ENCODE measurements at places on chromosomes 7 and 10.

DNA sequence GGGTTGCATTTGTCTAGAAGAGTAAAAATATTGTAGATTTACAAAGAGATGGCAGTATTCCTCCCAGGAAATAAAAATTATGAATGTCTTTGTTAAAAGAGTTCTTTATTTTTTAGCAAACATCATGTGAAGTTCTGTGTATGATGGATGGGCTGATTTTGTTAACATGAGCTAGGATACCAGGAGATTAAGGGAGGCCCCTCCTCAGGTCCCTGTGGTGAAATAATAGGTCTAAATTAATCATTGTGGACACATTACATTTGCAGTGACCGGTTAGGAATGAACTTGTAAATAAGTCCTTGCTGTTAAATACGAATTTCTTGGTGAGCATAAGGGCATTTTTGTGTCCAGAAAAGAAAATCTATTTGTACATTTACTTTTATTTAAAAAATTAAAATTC lies 339.4 kb upstream of the PHF14 start:
- no peak for DNase-seq

GRCh38 chr7:35802649-35803048 lies 1.8 kb downstream of the SEPTIN7 start:
- peak; percentile 24 for DNase-seq

DNA sequence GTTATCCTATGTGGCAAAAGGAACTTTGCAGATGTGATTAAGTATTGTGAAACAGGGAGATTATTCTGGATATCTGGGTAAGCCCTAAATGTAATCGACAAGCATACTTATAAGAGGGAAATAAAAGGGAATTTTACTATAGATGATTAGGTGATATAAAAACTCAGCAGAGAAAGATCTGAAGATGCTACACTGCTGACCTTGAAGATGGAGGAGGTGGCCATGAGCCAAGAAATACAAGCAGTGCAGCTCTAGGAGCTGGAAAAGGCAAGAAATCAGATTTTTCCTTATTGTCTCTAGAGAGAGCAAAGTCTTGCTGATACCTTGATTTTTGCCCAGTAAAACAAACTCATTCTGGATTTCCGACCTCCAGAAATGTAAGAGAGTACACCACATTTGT lies 67.7 kb downstream of the BRAF start:
- DNase-seq: peak; percentile 7

GRCh38 chr10:128542659-128543058 lies 416.4 kb upstream of the MKI67 start:
- DNase-seq: no peak

GRCh38 chr10:30172091-30172490 lies 112.7 kb upstream of the JCAD start:
- no peak for DNase-seq

GRCh38 chr7:99308461-99309074 lies 17.1 kb upstream of the ARPC1A start:
- no peak for DNase-seq

DNA sequence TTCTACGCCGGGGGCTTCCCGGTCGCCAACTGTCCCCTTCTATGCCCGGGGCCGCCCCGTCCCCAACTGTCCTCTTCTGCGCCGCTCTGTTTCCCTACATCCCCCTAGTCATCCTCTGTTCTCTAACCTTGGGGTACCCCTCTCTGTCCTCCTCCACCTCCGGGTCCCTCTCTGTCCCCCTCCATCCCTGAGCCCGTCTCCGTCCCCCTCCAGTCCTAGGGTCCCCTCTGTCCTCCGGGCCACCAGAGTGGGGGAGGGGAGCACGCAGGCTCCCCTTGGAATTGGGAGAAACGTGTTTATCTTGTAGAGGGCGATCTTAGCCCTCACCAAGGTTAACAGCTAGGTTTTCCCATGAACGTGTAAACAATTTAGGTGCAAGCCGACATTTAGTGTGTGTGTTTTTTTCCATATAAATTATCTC lies 852 bp upstream of the KLF6 start:
- peak; percentile 71 for DNase-seq

DNA sequence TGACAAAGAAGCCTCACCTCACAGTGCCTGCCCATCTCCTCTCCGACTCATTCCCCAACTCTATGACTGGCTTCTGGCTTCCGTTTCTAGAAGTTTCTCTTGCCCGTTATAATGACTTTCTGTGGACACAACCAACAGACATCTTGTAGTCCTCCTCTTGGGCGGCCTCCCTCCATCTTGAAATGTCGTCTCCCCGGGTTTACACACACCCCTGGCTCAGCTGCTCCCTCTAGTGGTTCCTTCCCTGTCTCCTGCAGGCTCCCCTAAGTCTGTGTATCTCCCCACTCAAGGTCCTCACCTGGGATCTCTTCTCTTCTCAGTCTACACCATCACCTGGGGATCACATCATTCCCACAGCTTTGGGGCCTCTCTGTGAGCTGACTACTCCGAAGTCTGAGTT lies 123.4 kb upstream of the NEBL start:
- no peak for DNase-seq

DNA sequence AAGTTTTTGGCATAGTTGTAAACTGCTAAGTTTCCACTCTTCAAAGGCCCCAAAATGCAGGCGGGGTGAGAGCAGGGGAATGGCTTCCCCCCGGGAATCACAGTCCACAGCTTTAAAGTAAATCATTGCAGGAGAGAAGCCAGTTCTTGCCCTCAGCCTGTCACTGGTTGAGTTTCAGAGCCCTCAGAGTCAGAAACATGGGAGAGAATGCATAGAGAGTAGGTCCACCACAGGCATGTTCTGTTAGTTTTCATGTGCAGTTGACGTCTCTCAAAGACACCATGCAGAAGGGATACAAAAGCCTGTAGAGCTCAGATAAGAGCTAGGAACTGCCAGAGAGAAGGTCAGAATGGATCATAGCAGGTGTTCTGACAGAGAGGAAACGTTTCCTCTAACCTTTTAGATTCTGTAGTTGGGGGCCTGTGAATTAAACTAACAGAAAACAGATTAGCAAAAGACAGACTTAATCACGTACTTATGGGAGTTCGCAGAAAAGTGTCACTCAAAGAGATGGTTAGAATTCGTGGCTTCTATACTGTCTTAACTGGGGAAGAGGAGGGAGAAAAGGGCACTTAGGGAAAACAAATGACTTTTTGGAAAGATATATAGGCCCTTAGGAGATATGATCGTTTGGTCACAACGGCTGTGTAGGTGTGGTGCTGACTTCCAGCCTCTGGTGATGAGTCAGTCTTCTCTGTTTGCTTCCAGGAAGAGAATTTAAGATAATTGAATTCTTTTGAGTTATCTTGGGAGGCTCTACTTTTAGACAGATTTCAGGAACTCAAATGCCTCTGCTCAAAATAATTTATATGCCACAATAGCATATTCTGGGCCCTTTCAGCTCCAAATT lies 48.0 kb upstream of the MSRB2 start:
- no peak for DNase-seq

- DNase-seq: peak; percentile 72
These were observed 949 bp upstream of the CLIP2 start for GRCh38 chr7:74288034-74288881.

- peak; percentile 33 for DNase-seq
These were observed 131.1 kb upstream of the PTPRZ1 start for GRCh38 chr7:121741896-121742295.

DNA sequence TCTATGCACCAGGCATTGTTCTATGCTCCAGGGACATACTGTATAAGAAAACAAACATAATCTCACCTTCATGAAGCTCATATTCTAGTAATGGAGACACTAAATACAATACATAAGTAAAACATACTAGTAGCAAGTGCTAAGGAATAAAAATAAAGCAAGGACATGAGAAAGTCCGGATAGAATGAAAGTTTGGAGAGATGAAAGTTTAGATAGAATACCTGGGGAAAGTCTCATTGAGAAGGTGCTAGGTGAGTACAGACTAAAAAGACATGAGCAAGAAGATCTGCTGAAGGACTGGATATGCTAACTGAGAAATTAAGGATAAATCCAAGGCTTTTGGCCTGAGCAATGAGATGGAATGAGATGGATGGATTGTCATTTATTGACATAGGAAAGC lies 34.0 kb downstream of the CCDC186 start:
- DNase-seq: no peak

- no peak for DNase-seq
These were observed 14.0 kb upstream of the IFIT1B start for GRCh38 chr10:89363729-89364442.

DNA sequence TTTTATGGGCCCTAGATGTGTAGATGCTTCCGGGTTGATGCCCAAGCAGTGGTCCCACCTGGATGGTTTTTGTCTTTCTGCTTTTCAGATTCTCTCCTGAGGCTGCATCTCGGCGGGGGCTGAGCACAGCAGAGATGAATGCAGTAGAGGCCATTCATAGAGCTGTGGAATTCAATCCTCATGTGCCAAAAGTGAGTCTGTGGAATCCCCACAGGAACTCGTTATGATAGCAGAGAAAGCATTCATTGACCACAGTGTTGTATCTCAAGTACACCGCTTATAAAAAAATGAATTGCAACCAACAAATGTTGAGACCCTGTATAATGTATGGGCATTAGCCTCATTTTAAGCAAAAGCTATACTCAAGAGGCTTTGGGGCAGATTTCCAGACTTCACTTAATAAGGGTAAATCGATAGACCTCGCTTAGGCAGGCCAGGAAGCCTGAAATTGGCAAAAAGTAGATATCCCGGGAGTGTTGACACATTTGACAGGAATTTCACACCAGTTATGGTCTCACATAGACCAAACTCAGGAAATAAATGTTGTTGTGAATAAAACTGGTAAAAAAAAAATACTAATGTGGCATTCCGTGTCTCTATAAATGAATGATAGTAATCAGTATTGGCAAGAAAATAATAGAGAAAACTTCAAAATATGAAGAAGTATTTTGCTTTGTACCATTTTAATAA lies 132.0 kb downstream of the WNT2 start:
- peak; percentile 54 for DNase-seq

DNA sequence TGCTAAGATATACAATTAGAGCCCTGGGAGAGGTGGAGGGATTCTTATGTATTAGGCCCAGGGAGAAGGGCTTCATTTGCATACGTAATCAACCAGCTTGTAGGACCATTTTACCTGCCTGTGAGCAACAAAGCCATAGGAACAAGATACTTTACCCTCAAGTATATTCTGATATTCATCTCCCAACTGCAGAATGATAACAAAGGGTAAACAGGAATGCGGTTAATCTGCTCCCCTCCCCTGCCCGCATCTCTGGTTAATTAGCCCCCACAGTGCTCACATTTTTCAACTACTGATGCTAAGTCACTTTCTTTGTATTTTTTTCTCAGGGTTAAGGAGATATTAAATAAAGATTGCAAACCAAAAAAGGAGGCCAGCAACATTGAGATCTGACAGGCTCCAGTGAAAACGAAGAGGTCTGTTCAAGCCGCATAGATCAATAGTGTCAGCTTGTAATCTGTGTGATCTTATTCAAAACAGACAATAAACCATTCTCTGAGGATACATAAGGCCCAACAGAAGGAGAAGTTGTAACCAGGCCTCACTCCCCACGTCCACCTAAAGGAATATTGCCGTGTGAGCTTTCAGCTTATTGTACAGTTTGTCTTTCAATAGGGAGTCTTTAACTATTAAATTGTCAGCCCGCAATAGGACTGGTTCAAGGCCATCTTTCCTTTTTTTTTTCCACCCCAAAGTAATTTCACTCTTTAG lies 203.4 kb downstream of the RAPGEF5 start:
- DNase-seq: no peak

- no peak for DNase-seq
These were observed 8.3 kb downstream of the ABCA13 start for GRCh38 chr7:48179496-48180030.

GRCh38 chr7:91630581-91631380 lies 249.7 kb downstream of the MTERF1 start:
- no peak for DNase-seq

DNA sequence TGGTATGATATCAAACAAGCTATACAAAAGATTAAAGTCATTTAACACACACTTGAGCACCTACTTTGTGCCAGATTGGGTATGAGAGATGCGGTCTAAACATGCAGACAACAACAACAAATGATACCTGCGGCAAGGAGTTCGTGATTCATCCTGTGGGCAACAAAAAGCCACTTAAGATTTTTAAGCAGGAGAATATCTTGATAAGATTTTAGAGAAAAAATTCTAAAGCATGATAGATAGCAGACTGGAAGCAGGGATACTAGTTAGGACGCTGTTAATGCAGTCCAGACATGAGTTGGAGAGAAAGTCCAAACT lies 1.6 kb upstream of the KBTBD2 start:
- no peak for DNase-seq

DNA sequence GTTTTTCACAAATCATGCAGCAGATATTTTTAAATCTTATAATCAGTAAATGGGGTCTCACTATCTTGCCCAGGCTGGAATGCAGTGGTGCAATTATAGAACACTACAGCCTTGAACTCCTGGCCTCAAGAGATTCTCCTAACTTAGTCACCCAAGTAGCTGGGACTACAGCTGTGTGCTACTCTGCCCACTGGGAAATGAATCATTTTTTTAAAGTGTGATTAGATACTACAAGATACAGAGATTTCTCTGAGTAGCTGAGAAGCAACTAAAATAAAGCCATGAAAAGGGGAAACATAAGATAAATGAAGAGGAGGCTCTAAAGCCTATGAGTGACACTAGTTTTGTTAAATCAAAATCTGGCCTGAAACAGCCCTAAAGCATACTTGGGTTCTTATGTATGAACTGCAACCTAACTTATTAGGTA lies 119.7 kb downstream of the JMJD1C start:
- DNase-seq: no peak

DNA sequence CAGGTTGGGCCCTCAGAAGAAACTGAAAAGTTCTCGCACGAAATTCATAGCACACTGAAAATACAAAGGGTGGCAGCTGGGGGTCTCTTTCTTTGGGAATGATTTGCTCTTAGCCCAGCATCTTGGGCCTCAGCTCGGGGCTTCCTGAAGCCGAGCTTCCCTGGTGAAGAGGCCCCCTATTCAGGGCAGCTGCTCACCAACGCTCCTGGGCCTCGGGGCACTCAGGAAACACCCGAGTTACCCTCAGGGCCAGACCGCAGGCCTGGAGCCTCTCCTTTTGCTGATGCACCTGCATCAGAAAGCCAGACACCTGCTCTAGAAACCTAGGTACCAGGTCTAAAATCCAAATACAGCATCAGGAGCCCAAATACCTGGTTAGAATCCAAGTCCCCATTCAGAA lies 85.5 kb downstream of the PTPRE start:
- no peak for DNase-seq

GRCh38 chr10:69645296-69646184 lies 15.5 kb downstream of the FAM241B start:
- DNase-seq: no peak

Data from astrocyte of the hippocampus (primary cell).